ENCODE measurements at places on chromosomes 6 and 20.

GRCh38 chr20:64156886-64157875 lies 7.1 kb upstream of the MYT1 start:
- DNase-seq = no peak

GRCh38 chr6:110689275-110689935 lies 125.9 kb downstream of the CDK19 start:
- DNase-seq = no peak

GRCh38 chr6:41545703-41546474 lies at the start of gene FOXP4:
TSS of gene FOXP4 (plus strand) at chr6:41546381. CDS start at chr6:41565761, 19,380 bp downstream.
- peak; percentile 74 for DNase-seq

DNA sequence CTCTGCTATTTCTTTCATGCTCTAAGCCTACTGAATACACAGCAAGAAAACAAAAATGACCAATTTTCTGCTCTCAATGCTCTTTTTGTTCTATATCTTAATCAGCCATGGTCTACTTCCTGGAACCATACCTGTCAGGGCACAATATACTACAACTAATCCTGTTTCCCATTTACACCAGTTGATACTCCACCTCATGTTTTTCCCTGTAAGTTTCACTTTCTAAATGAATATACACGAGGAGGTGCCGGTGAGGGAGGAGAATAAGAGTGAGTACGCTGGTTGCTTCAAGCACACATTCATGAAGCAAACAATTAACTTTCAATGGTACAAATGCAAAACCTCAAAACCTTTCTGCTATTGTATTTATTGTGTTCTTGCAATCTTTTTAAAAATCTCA lies 443.1 kb upstream of the ID4 start:
- DNase-seq = no peak

DNA sequence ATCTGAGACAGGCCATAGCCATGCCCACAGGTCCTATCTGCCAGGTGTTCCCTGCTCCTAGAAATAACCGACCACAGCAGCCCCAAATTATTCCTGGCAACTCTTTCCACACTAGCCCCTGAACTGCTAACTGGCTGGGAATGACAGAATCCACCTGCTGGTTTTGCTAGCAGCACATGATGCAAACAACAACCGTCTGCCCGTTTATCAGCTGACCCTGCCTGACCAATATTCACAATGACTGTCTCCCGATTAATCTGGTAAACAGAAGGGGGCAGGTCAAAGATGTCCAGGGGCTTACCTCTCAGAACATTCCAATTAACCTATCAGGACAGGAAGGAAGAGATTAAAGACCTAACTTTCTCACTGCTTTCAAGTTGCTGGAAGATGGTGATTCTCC lies 101.5 kb downstream of the NRSN1 start:
- no peak for DNase-seq

GRCh38 chr6:26086211-26086610 lies 1.0 kb upstream of the HFE start:
- peak; percentile 54 for DNase-seq

GRCh38 chr6:1485678-1486077 lies 96.3 kb downstream of the FOXF2 start:
- no peak for DNase-seq

- no peak for DNase-seq
Measured at GRCh38 chr20:49658508-49658907, 55.2 kb downstream of the B4GALT5 start.

- DNase-seq = no peak
Measured at GRCh38 chr6:127481628-127482027, 22.4 kb upstream of the KIAA0408 start.

DNA sequence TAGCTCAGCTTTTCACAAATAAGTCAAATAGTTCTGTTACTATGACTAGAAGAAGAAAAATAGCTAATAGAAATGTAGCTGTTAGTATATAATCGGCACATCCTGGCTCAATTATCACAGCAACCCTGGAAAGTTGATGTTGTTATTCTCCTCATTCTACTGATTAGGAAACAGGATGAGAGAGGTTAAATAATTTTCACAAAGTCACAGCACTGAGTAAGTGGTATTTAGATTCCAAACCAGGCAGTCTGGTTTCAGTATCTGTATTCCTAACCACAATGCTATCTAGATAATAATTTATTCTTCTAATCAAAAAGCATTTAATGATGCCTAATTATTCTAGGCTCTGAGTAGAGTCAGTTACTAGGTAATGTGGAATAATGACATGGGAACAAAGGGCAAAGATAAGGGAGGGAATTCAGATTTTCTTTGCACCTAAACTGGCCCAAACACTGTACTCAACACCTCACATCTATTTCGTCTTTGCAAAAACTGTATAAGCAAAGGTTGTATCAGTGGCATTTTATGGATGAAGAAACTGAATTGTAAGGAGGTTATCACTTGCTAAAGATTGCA lies 51.3 kb downstream of the PDE7B start:
- no peak for DNase-seq

GRCh38 chr6:130296854-130297253 lies 69.0 kb upstream of the TMEM200A start:
- DNase-seq = no peak

GRCh38 chr20:38315290-38315966 lies 11.5 kb downstream of the BPI start:
- DNase-seq = no peak

DNA sequence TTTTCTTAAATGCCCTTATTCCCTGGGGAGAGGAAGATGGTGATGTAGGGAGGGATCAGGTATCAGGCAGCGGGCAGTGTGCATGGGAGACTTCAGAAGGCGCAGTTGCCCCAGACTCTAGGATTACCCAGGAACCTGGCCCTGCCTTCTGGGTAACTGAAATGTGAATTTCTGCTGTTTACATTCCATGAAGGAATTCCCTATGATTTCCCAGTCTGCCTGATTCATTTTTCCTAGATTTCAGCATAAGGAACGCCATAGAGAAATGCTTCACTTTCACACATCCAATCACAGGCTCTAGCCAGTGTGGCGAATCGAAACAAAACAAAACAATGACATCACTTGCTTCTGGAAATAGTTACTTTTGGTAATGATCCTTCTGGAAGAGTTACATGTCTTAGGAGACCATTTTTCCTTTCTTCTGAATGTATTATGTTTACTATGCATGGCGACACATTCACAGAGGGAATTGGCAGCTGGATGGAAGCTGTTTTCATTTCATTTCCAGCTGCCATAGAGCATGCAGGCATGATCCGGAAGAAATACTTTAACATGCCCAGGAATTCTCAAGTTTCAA lies 33.3 kb downstream of the LRP11 start:
- DNase-seq = no peak

Data from CD8-positive, alpha-beta memory T cell (primary cell).